Aortic smooth muscle cell (primary cell): ENCODE measurements at places on chromosomes 11 and 22. TPM values are rescaled to one million over a fixed set of nuclear protein-coding genes. Genes with fewer than 3 reads are reported as not detected.

MRGPRX1 gene
- not detected in 2 replicates for total RNA-seq

SLC3A2 gene
- total RNA-seq: 175 and 242 TPM in 2 replicates

CBLIF gene
- total RNA-seq: not detected in 2 replicates

PKDREJ gene
- total RNA-seq: under 0.01 and 0.06 TPM in 2 replicates

PARVB gene
- total RNA-seq: 22.5 and 29.8 TPM in 2 replicates

MRGPRE gene
- 0.12 and 0.13 TPM in 2 replicates for total RNA-seq

GPR83 gene
- under 0.01 and 0.26 TPM in 2 replicates for total RNA-seq
